Choroid plexus epithelial cell (primary cell): ENCODE measurements at places on chromosomes 11 and 22.

- DNase-seq, result peak; percentile 46
These were observed 48.8 kb downstream of the ABTB2 start for GRCh38 chr11:34308913-34309585.

DNA sequence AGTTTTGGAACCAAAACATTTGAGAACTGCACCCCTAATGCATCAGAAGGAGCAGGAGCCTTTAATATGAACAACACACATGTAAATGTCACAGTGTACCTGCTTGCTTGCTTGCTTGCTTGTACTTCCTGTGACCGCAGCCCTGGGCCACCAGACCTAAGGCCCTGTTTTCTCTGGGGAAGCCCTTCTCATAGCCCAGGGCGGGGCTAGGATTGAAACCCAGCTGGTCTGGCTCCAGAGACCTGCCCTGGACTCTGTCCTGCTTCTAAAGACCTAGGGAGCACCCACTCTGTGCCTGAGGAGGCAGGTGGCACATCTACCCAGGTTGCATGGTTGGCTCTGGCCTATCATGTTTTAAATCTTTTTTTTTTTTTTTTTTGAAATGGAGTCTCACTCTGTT, 7.6 kb upstream of the MCM5 start:
- DNase-seq, result no peak

GRCh38 chr11:134483291-134483690, 71.2 kb upstream of the B3GAT1 start:
- no peak for DNase-seq

- no peak for DNase-seq
These were observed 265.3 kb downstream of the FAT3 start for GRCh38 chr11:92489826-92490399.

GRCh38 chr11:64562723-64563351, 28.2 kb upstream of the SLC22A12 start:
- no peak for DNase-seq

- DNase-seq, result peak; percentile 11
These were observed 10.4 kb downstream of the MLC1 start for GRCh38 chr22:50074551-50075530.

DNA sequence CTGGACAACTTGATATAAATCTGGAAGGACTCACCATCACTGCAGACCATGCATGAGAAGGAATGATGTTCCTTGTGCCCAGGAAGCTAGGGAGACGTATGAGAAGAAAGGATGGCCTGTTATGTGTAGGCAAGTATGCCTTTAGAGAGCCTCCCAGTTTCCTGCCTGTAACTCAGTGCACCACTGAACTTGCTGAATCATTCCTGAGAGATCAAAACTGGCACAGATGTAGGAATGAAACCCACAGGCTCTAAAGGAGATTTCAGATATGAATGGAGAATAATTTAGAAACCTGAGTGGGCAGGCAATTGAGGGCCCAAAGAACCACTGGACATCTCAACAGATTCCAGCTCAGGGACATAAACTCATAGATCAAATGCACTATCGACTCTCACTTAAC, 38.4 kb upstream of the PRSS23 start:
- DNase-seq, result peak; percentile 51

- no peak for DNase-seq
These were observed 179.7 kb downstream of the TBC1D22A start for GRCh38 chr22:46941968-46942798.

DNA sequence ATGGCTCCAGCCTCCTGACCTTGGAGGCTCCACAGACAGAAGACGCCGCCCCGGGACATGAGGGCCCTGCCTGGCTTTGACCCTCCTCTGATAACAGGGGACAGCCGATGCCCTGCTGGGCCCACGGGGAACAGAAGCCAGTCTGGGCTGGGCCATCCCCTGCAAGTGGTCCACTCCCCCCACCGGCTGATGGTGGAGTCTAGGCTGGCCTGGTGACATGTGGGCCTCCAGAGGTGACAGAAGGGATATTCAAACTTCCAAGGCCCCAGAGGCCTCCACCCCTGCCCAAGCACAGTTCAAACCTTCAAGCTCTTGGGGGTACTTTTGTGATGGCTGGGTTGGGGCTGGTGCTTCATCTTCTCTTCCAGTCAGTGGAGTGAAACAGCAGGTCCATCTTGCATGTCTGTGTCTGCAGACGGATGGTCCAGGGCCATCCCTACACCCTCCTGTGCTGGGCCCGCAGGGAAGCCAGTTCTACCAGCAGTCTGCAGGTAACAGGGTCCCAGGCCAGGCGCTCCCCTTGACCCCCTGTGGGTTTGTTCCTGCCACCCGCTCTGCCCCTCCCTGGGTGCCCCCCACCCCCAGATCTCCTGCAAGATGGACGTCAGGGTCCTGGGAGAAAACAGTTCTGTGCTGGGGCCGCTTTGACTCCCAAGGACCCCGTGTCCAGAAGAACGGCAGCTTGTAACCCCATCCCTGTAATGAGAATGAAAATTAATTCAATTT, 929.9 kb downstream of the BRD1 start:
- DNase-seq, result no peak

GRCh38 chr11:57787920-57788702, 26.5 kb downstream of the CTNND1 start:
- DNase-seq, result peak; percentile 52

DNA sequence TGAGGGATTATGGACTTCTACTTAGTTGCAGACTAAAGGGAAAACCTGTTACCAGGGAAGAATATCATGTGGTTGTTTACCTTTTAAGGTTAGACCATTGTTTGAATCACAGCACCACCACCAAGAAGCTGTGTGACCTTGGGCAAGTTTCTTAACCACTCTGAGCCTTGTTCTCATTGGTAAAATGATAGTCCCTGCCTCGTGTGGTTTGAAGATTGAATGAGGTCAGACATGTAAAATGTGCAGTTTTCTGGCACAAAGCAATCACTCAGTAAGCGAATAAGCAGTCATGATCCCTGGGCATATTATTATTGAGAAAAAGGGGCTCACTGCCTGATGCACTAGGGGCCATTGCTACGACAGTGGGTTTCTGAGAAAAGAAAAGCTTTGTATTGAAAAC, 28.3 kb downstream of the MOV10L1 start:
- DNase-seq, result peak; percentile 46

GRCh38 chr11:79437278-79437980, 3.4 kb downstream of the TENM4 start:
- peak; percentile 31 for DNase-seq

GRCh38 chr22:18975434-18976196, 39.5 kb upstream of the PRODH start:
- DNase-seq, result no peak

- no peak for DNase-seq
These were observed 50.6 kb downstream of the ST14 start for GRCh38 chr11:130209954-130210854.

- peak; percentile 6 for DNase-seq
These were observed 693.7 kb upstream of the CCDC179 start for GRCh38 chr11:23554002-23554401.

DNA sequence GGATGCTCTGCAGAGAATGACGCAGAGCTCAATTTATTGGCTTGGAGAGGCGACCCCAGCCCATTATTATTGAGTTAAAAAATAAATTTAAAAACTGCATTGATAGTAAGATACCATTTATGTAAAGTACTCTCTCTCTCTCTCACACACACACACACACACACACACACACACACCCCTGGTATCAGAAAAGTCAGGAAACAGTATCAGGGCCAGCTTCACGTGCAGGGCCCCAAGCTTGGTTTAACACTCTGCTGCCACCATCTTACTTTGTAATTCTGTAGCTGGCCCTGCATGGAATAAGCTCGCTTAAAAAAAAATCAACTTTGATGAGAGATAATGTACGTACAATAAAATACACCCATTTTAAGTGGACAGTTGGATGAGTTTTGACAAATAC, 59.8 kb upstream of the CD5 start:
- DNase-seq, result no peak

DNA sequence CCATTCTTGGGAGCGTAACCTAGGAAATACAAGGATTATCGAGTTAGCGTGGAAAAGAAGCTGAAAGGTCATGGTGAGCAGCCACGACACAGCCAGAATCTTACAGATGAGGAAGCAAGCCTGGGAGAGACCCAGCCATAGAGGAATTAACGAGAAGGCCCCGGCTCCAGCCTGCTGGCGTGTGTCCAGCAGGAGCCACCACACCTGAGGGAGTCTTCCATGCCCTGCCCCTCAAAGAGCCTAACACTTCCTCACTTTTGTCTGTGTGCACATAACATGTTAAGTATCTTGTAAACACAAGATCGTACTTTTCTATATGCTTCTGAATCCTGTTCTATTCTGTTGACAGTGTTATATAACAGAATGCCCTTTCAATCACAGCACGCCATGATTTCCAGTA, 18.1 kb downstream of the CECR2 start:
- no peak for DNase-seq

GRCh38 chr11:128823753-128824152, 43.3 kb downstream of the KCNJ1 start:
- no peak for DNase-seq

DNA sequence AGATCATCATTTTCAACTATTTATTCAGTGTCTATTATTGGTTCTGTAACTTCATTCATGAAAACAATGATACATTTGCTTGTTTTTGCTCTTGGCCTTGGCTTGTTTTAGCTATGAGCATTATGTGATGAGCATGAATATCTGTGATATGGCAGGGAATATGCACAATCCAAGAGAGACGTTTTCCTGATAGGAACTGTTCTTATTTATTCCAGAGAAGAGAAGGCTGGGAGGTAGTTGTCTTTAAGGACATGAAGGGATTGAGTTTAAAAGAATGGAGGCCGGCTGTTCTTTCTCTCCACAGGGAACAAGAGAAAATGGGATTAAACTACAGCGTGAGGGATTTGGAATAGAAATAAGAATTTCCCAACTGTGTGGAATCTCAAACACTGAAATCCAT, 30.3 kb downstream of the BLID start:
- no peak for DNase-seq

DNA sequence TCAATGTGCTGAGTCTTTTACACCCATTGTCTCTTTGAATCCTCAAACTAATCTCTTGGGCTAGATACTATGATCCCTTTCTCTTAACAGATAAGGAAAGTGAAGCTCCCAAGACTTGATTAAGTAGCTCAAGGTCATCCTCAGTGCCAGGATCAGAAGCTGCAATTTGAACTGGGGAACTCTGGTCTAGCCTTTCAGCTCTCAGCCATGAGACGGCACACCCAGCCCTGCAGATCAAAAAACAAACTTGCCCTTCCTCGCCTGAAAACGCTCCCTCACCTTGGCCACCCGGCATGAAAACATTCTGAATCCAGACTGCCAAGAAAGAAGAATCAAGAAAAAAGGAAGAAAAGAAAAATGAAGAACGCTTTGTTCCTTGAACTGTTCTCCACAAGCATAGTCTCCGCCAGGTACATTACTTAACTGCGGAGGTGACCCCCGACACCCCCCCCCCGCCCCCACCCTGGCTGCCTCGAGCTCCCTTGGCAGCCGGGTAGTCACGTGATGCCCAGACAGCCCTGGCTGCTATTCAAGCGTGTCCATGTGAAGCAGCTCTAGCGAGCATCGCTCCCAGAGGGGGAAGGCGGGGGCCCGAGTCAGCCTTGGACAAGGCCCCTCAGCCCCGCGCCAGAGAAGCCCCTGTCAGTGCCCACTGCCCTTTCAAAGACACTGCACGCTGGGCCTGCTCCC, 451.2 kb downstream of the MIAT start:
- DNase-seq, result peak; percentile 69

GRCh38 chr11:116339306-116340098, 433.3 kb downstream of the BUD13 start:
- no peak for DNase-seq

- peak; percentile 30 for DNase-seq
These were observed 1.7 kb upstream of the OR52E5 start for GRCh38 chr11:5891216-5891800.

DNA sequence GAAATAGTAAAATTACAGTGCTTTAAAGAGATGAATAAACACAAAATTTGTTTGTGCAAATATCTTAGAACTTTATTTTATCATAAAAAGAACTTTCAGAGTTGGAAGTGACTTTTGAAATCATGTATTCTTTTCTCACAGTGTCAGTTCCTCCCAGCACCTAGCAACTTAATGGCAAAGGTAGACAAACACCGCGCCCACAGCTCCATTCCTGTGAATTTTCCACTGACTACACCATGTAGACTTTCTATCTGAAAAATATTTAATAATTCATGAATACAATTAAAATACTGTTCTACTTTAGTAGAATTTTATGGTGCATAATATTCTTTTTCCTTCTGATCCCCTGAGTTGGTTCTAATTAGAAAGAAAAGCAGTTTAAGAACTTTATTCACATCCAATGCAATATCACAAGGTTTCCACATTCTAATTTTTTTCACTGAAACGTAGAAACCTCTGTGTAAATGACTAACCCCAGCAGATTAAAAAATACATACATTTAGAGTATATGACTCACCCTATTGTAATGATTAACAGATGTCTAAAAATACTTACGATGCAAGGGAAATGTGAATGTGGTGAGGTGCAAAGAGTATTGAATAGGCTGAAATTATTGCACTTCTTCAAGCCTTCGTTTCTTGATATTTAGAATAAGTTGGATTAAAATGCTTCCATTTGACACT, 218.2 kb upstream of the CCDC179 start:
- DNase-seq, result peak; percentile 66

- DNase-seq, result peak; percentile 35
These were observed 789 bp upstream of the KDM2A start for GRCh38 chr11:67118181-67118766.

DNA sequence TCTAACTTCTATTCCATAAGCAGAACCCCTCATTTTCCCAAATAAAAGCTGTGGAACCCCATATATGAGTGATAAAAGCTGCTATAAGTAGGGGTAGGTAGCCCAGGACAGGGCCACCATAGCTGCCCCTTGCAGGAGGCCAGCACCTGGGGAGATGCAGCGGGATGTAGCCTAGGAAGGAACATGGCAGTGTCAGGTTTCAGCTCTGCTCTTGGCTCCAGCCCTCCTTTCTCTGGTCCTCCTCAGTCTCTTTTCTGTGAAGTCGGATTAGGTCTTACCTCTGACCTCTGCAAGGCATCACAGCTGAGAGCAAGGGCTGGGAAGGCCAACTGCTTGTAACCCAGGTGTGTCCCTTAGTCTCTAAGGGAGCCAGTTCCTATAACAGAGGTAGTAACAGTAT, 135.6 kb downstream of the NAV2 start:
- DNase-seq, result no peak

- no peak for DNase-seq
These were observed 8.7 kb upstream of the PIWIL4 start for GRCh38 chr11:94558468-94558867.

GRCh38 chr11:92819830-92820229, 149.6 kb upstream of the MTNR1B start:
- no peak for DNase-seq

DNA sequence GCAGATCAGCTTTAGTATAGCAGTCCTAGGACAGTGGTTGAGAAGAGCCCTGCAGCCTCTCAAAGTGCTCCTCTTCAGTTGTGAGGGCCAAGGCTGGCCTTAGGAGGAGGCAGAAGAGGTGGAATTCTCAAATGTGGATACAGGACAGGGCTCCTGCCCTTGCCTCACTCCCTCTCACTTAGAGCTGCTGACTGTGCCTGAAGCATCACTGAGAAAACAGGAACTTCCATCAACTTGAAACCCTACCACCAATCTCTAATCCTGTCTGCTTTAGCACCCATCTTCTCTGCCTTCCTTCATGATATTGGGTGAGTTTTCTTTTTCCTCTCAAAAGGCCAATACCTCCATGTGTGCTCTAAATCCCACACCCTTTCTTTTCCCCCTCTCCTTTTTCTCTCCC, 14.4 kb upstream of the UCP3 start:
- no peak for DNase-seq
